ENCODE measurements at places on chromosomes 12 and 14. TPM values are rescaled to one million over a fixed set of nuclear protein-coding genes. Genes with fewer than 3 reads are reported as not detected.

GRCh38 chr12:15677228-15677627 is 112.0 kb downstream of the EPS8 start:
- DNase-seq: no peak

GRCh38 chr14:99600232-99600888 is 3.6 kb downstream of the CCDC85C start:
- no peak for DNase-seq

DNA sequence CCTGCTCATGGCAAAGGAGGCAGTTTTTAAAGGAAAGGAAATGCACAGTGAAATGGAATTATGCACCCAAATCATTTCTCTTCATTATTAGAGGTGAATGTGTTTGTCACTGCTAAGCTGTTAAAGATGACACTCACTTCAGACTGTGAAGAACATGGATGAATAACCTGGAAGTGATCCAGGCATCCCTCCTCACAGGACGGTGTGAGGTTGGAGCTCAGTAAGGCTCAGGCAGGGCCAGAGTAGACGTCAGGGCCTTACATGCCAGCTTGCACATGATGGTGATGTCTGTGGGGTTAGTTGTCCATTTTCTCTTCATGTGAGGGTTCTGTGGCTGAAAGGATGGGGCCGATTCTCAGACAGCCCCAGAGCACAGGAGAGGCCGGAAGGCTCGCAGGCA is 273.1 kb downstream of the PCNX1 start:
- no peak for DNase-seq

DNA sequence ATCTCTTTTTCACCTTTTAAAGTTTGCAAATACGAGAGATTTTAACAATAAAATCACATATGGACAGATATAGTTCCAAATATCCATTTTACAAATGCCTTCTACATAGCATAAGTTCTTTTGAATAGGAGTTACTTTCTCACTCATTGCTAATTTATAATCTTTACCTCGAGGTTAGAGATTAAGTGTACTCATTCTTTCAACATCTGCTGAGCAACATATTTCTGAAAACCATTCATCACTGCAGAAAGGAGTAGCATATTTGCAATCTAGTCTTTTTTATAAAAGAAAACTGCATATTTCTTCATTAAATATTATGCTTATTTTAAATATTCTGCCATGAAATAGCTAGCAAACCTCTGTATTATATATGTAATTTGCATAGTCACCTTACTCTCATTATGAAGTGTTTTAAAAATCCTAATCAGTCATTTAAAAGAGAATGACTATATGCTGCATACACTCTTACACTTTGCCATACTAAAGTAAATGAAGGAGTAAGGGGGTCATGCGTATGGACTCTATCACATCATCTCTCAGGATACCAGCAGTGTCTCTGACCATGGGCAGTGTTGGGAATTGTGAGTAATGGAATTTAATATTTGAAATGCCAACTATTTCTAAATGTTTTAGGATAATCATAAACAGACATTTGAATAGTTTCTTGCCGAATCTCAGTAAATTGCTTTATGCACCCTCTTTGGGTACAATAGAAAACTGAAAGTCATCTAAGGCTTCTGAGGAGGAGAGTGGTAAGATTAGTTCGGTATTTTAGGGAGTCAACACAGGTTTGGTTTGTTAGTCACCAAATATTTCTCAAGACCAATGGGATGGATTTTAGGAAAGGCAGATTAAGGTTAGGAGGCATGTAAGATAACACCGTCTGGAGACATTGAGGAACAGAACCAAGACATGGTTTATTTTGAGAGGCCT is 524.8 kb upstream of the ATP2B1 start:
- DNase-seq: no peak

DNA sequence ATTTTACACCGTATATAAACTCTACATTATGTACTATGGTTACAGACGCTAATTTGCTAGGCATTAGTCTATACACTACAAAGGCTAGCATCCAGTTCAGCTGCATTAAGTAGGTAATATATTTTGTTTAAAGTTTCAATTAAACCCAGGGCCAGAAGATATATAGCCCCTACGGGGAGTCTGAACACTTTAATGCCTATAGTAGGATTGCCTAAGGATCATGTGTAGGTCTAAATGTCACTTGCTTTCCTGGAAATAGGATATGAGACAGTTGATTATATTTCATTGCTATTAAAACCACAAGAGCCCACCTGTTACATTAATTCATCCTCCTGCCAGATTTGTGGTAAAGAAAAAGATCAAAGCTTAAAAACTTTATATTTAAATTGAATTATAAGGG is 286.9 kb downstream of the TMTC2 start:
- DNase-seq: no peak

- DNase-seq: no peak
These were observed 8.5 kb downstream of the FOXG1 start for GRCh38 chr14:28774764-28775735.

DNA sequence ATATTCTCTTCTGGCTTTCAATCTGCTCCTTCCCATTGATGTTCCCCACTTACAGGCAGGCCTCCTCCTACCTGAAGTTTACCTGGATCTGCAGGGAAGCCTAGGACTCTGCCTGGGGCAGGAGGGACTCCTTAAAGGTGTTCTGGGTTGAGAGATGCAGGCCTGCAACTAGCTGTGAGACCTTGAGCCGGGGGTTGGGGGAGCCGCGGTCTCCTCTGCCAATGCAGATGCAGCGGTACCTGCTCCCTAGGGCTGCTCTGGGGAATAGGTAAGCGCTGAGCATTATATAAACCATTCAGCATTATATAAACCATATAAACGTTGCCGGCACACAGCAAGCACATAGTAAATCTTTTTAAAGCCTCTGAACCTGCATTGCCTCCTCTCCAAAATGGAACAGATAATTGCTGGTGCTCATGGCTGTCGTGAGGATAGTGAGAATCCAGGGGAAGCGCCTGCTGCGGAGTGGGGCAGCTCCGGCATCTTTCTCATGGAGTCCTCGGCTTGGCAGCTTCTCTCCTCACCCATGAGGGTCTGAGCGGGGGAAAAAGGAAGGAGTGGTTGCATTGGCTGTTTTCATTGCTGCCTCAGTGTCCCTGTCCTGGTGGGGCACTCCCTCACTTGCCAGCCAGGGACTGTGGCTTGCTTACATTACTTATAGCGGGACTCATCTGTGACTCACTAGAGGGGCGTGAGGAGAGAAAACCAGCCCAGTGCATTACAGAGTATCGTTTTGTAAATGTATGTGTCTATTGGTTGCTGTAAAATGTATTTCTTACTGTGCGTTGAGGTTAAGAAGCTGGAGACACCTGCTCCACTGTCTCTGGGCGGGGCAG is 12.5 kb upstream of the KRT80 start:
- no peak for DNase-seq

GRCh38 chr12:104467346-104467837 is 10.6 kb downstream of the CHST11 start:
- no peak for DNase-seq

- DNase-seq: no peak
These were observed 610.9 kb downstream of the RERGL start for GRCh38 chr12:17478908-17479673.

- DNase-seq: no peak
These were observed 30.6 kb downstream of the ITPK1 start for GRCh38 chr14:93084866-93085857.

DNA sequence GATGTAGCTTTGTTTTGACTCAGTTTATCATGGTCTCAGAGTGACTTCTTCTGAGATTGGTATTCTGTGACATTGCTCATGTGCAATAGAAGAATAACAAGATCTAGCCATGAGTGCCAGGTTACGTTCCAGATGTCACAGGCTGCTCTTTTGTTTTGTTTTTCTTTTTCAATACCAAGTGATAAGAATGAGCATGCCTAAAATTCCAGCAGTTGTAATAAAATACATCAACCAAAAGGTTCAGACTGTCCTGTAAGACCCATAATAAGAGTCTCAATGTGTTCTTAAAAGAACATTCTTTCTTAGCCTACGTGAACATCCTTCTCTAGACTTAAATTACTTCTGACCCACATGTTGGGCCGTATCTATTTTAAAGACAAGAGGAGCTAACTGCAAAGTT is 669.2 kb downstream of the DIO2 start:
- no peak for DNase-seq

DNA sequence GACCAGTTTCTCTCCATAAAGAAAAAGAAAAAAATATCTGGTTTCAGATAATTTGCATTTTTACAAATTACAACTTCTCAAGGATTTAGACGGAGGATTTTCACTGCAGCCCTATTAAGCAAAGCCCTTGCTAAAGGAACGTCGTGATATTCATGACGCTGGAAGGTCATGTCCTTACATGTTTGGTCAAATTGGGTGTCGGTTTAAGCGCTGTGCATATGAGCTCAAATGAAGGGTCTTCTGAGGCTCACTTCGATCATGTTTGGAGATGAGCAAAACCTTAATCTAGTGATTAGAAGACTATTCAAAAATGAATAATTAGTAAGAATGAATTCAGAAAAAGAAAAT is 67.3 kb upstream of the USP15 start:
- no peak for DNase-seq

DNA sequence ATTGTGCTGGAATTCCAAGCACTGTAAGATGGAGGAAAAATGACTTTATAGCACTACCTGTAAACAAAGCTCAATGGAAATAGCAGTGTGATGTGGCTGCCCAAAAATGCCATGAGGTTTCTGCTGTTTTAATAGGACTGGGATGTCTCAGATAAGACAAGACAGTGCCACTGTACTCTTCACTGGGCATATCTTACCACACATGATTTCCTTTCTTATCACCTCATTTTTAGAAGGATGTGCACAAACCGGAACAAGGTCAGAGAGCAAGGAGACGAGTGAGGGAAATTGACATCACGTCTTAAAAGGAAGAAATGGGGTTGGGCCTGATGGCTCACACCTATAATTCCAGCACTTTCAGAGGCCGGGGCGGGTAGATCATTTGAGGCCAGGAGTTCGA is 38.4 kb upstream of the FGD4 start:
- no peak for DNase-seq

- no peak for DNase-seq
These were observed 178.7 kb upstream of the SOX5 start for GRCh38 chr12:24127919-24128721.

GRCh38 chr14:35688126-35688826 is 120.8 kb downstream of the RALGAPA1 start:
- no peak for DNase-seq

DCN gene
- 1,348 TPM for polyA plus RNA-seq

C3AR1 gene
- 3.3 TPM for polyA plus RNA-seq

ASCL1 gene
- polyA plus RNA-seq: not detected

PAPLN gene
- polyA plus RNA-seq: 1.2 TPM

RDH12 gene
- polyA plus RNA-seq: 0.43 TPM

KRT83 gene
- polyA plus RNA-seq: not detected
